ENCODE measurements at places on chromosomes 11 and 22.
A peak's percentile ranks its signal among the peaks of the same experiment; 100 is the strongest.

DNA sequence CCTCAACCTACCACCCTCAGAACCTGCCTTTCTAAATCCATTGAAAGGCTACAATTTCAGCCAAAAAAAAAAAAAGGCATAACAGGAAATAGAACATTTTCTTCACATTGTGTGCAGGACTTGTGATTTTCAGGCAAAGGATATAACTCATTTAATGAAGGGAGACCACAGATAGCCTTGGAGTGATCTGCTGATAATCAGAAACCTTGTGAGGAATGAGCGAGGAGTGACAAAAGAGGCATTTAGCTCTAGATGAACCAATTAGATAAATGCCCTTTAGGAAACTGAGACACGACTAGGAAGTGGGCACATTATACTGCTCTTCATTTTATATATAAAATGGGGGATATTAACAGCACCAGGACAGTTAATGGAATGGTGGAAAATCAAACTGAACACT is 216.5 kb upstream of the GRIA4 start:
- no peaks in the 10 kb centered on the region for H3K36me3 ChIP-seq
- DNase-seq, result no peak
- H3K4me1 ChIP-seq, result no peaks in the 10 kb centered on the region
- no peak overlapping the region for H3K27ac ChIP-seq

DNA sequence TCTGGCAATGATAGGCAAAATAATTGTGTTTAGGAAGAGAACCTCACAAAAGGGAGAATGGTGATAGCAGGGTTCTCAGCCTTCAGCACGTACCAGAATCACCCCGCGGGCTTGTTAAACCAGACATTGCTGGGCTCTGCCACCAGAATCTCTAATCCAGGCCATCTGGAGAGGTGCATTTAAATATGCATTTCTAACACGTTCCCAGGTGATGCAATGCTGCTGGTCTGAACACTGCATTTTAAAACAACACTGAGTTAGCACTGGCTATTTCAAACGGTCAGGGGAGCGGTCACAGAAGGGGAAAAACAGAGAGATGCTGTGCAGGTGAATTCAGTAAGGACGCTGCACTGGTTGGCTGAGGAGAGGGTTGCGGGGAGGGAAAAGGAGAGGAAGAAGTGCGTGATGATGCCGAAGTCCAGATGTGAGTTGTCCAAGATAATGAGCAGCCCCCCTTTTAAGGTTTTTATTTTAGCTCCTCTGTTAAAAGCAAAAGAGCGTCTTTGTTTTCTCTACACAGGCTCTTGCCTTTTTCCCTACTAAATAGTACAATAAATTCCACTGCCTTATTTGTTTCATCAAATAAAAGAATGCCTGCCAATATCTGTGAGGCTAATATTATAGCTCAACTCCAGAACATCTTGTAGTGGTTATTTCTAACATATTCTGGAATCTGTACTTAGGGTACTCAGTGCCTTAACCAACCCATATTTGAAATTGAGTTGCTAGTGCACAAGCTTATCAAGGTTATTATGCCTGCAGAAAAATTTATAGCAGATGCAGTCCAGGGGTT is 109.6 kb upstream of the POU2AF2 start:
- H3K36me3 ChIP-seq, result no peaks in the 10 kb centered on the region
- no peak overlapping the region for H3K4me3 ChIP-seq
- no peak for DNase-seq
- H3K27ac ChIP-seq, result no peak overlapping the region
- peaks cover 34% of the 10 kb centered on the region for H3K27me3 ChIP-seq

- H3K4me3 ChIP-seq, result no peak overlapping the region
- H3K4me1 ChIP-seq, result peaks cover 3% of the 10 kb centered on the region
- H3K27me3 ChIP-seq, result no peaks in the 10 kb centered on the region
- H3K36me3 ChIP-seq, result no peaks in the 10 kb centered on the region
- DNase-seq, result no peak
Measured at GRCh38 chr11:126408901-126409619, 53.6 kb downstream of the ST3GAL4 start.

DNA sequence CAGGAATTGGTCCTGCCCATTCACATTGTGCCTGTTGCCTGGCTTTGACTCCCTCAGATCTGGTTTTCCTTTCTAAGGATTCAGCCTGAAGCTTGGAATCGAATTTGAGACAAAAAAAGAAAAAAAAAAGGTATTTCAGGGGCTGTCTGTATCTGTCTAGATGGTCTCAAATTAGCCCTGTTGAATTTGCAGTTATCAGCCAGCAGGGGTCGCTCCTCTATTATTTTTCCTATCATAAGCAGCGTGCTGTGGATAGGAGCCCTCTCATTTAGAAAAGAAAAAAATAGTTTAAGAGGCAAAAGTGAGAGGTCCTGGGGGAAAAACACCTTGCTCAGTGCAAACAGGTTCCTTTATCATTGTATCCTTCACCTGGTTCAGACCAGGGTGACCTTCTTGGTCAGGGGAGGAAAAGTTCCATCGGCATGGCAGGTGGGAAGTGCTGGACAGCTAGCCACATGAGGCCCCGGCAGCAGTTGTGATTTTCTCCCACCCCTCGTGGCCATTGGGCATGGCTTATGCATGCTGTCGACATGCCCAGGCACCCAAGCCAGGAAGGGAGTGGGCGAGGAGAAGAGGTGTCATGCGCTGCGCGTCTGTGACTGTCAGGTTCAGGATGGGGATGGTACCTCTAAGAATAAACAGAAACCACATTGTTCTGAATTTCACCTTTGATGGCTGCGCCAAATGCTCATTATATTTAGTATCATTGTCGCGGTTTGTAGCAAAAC is 13.1 kb downstream of the OR5AK2 start:
- no peak overlapping the region for H3K4me3 ChIP-seq
- H3K27me3 ChIP-seq, result no peaks in the 10 kb centered on the region
- no peaks in the 10 kb centered on the region for H3K36me3 ChIP-seq
- H3K27ac ChIP-seq, result no peak overlapping the region
- no peaks in the 10 kb centered on the region for H3K4me1 ChIP-seq
- DNase-seq, result no peak

GRCh38 chr22:36682811-36683210 is 20.7 kb downstream of the CACNG2 start:
- peaks cover 9% of the 10 kb centered on the region for H3K4me1 ChIP-seq
- H3K27me3 ChIP-seq, result peaks cover 51% of the 10 kb centered on the region
- no peak overlapping the region for H3K4me3 ChIP-seq
- no peak overlapping the region for H3K27ac ChIP-seq

DNA sequence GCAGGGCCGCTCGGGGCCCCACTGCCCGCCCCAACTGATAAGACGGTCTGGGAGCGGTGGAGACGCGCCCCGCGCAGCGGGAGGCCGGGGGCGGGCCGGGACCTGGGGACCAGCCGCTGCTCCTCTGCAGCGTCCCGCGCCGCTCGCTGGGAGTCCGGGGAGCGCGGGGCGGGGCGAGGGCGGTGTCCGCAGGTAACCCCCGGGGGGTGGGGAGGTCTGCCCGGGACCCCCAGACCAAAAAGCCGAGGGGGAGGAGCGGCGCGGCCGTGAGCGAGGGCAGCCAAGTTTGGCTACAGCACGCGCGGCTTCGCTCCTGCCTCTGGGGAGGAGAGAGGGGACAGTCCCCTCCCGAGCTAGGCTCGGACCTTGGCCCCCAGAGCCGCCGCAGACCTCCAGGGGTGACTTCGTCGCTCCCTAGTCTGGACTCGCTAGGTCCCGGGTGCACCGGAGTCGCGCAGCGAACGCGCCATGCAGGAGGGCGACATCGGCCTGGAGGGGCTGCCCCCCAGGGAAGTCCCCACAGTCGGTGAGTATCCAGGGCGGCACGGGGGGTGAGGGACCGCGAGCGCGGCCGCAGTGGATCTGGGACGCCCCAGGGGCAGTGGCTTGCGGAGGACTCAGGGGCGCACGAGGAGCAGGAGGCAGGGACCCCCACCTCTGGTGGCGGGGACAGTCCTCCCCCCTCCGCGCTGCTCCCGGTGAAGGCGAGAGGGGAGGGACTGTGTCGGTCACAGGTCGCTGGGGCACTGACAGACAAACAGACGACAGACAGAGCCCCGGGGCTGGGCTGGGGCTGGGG is 92.3 kb upstream of the ANO1 start:
- H3K27me3 ChIP-seq, result peaks cover 55% of the 10 kb centered on the region
- no peak for DNase-seq
- H3K4me1 ChIP-seq, result no peaks in the 10 kb centered on the region

DNA sequence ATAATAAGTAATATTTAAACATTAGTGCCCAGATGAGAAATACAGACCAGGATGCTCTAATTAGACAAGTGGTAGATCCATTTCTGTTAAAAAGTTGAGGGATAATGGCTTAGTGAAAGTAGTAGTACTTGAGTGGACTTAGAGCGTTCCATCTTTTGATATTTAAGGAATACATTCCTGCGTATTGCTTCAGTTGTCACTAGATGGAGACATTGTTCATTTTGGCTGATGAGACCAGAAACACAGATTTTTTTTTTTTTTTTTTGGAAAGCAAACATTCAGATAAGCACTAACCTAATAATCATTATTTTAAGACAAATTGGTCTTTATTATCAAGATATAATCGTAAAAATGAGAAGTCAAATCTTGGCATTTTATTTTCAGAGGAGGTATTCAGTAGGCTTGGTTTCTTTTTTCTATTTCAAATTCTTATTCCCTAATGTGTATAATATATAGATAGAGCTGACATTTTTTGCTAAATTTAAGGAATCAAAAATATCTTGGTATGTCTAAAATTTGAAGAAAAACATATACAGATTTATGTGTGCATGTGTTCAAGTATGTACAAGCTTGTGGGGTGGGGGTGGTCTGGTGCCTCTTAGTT is 92.9 kb downstream of the DYNC2H1 start:
- H3K27ac ChIP-seq, result no peak overlapping the region
- no peaks in the 10 kb centered on the region for H3K27me3 ChIP-seq
- no peak for DNase-seq
- H3K4me1 ChIP-seq, result no peaks in the 10 kb centered on the region
- H3K36me3 ChIP-seq, result peaks cover 3% of the 10 kb centered on the region

DNA sequence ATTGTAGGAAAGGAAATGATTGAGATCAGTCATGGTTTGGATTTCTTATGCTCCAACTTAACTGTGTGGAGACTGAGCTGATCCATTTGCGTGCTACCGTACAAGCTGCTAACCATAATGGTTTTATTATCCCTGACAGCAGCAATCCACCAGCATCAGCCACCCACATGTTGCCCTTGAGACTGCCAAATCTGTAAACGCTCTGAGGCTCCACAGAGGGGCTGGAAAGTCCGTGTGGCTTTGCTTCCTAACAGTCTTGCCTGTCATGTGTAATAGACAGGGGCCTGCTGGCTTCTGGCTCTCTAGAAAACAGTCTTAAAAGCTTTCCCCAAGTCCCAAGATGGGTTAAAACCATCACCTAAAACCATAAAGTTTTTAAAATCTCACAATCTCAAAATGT is 30.1 kb downstream of the ATG16L2 start:
- peak overlapping the region; percentile 5 for H3K27ac ChIP-seq
- no peak overlapping the region for H3K4me3 ChIP-seq
- no peaks in the 10 kb centered on the region for H3K27me3 ChIP-seq
- peaks cover 7% of the 10 kb centered on the region for H3K4me1 ChIP-seq
- peaks cover 16% of the 10 kb centered on the region for H3K36me3 ChIP-seq

DNA sequence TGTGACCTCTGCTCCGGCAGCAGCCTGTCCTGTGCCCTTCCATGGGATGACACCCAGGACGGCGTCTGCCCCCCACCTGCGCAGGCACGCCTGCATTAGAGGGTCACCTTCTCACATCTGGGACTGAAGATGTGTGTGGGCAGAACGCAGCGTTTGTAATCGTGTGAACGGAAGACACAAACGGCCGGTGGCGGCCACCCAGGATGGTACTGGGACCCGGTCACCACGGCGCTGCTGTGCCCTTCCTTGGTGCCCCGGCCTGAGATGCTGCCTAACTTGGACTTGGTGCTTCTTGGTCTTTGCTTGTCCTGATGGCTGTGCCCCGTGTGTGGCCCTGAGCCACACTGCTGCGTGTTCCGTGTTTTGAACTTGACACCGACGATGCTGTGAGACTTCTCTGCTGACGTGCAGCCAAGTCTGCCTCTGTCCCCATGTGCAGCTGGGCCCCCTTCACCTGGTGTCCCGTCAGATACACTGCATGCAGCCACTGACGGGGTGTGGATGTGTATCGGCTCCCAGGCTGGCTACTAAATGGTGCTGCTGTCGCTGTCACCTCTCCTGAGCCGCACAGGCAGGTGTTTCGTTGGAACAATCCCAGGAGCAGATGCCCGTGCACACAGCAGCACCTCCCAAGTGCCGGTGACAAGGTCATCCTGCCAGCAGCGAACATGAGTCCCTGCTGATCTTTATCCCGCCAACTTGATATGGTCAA is 21.4 kb downstream of the YPEL1 start:
- H3K4me1 ChIP-seq, result peaks cover 25% of the 10 kb centered on the region
- no peak overlapping the region for H3K27ac ChIP-seq
- H3K4me3 ChIP-seq, result no peak overlapping the region

DNA sequence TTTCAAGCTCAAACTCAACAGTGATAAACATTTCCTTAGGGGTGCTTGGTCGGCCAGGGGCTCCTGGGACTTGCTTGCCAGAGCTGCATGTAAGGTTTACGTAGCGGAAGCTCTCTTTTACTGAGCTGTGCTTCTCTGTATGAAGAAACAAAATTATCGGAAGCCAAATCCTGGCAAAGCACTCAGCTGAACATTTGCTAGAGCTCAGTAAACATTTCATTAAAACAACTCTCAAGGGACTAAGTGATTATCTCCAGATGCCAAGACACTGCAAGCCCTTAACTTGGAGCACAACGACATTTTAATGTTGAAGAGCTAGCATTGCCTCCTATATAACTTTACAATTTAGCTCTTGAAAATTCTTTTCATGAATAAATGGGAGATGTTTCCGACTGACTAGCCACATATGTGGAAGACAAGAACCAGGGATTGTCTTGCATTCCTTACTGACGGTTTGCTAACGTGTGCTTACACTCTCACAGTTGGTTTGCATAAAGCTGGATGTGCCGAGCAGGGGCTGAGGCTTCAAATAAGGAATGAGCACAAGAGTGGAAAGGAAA is 43.4 kb downstream of the SCUBE2 start:
- H3K4me3 ChIP-seq, result no peak overlapping the region
- no peak for DNase-seq
- no peak overlapping the region for H3K27ac ChIP-seq
- no peaks in the 10 kb centered on the region for H3K27me3 ChIP-seq
- no peaks in the 10 kb centered on the region for H3K4me1 ChIP-seq
- no peaks in the 10 kb centered on the region for H3K36me3 ChIP-seq

GRCh38 chr11:34028425-34028824 is 23.1 kb upstream of the CAPRIN1 start:
- peaks cover 4% of the 10 kb centered on the region for H3K36me3 ChIP-seq
- H3K4me1 ChIP-seq, result no peaks in the 10 kb centered on the region
- no peak overlapping the region for H3K27ac ChIP-seq
- H3K27me3 ChIP-seq, result no peaks in the 10 kb centered on the region
- DNase-seq, result no peak

- no peaks in the 10 kb centered on the region for H3K27me3 ChIP-seq
- no peak overlapping the region for H3K4me3 ChIP-seq
- DNase-seq, result peak; percentile 4
- no peak overlapping the region for H3K27ac ChIP-seq
- H3K36me3 ChIP-seq, result peaks cover 6% of the 10 kb centered on the region
- no peaks in the 10 kb centered on the region for H3K4me1 ChIP-seq
Measured at GRCh38 chr11:7657306-7658025, 15.8 kb downstream of the CYB5R2 start.

Measured in effector memory CD8-positive, alpha-beta T cell (primary cell).